Central memory CD8-positive, alpha-beta T cell (primary cell): ENCODE measurements at places on chromosomes 2 and 18.
A peak's percentile ranks its signal among the peaks of the same experiment; 100 is the strongest.

DNA sequence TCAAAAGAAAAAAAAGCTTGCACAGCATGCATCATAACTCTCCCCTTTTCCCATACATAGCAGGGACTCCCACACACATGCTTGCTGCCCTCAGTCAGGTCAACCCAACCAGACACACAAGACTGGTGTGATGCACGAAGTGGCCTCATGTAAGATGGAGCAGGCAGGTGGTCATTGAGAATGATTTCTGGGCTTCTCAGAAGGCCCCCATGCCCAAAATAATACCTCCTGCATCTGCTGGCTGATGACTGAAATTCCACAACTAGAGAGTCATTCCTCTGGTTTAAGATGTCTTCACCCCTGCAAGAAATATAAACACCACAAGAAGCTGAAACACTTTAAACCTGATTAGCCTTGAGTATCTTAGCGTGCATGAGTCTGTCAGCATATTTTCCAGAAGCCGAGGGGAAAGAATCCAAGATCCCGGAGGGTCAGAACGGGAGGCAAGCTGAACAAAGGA is 131.1 kb downstream of the AFF3 start:
- peaks cover 8% of the 10 kb centered on the region for H3K36me3 ChIP-seq
- no peak overlapping the region for H3K4me3 ChIP-seq
- H3K27ac ChIP-seq = no peak overlapping the region
- H3K4me1 ChIP-seq = no peaks in the 10 kb centered on the region

GRCh38 chr2:165295643-165296042 is 56.4 kb downstream of the SCN2A start:
- peaks cover 19% of the 10 kb centered on the region for H3K27me3 ChIP-seq
- peaks cover 2% of the 10 kb centered on the region for H3K36me3 ChIP-seq
- H3K27ac ChIP-seq = no peak overlapping the region
- H3K4me3 ChIP-seq = no peak overlapping the region
- no peak for DNase-seq

- no peaks in the 10 kb centered on the region for H3K27me3 ChIP-seq
- no peaks in the 10 kb centered on the region for H3K36me3 ChIP-seq
- peaks cover 38% of the 10 kb centered on the region for H3K4me1 ChIP-seq
- no peak for DNase-seq
These were observed 5.7 kb downstream of the EHD3 start for GRCh38 chr2:31239593-31240177.

- peaks cover 4% of the 10 kb centered on the region for H3K4me1 ChIP-seq
- no peaks in the 10 kb centered on the region for H3K36me3 ChIP-seq
- H3K4me3 ChIP-seq = peak overlapping the region; percentile 88
- H3K27me3 ChIP-seq = no peaks in the 10 kb centered on the region
- no peak overlapping the region for H3K27ac ChIP-seq
These were observed 430 bp downstream of the BIN1 start for GRCh38 chr2:127106457-127106990.

GRCh38 chr2:30254685-30255001 is 23.3 kb downstream of the LBH start:
- no peak overlapping the region for H3K4me3 ChIP-seq
- peak overlapping the region; percentile 79 for H3K27ac ChIP-seq
- no peak for DNase-seq
- peaks cover 91% of the 10 kb centered on the region for H3K4me1 ChIP-seq
- H3K27me3 ChIP-seq = no peaks in the 10 kb centered on the region

DNA sequence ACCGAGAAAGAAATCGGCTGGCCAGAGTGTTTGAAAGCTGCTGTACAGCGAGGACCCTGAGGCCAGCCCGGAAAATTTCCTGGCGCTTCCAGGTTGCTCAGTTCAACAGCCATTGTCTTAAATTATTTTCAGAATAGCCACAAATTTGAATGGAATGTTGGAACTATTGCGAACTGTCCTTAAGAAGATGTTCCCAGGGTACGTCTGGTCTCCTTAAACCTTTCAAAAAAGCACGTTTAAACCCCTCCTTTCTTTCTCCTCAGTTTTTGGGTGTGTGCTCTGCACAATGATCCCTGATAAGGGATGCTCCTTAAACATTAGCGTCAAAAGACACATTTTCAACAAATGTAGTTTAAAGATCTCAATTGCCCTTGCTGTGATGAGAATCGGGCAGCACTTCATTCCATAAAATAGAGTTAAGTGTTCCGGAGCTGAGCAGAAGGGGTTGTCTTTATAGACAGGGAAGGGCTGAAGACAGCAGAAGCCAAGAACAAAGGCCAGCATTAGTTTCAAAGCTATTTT is 14.5 kb upstream of the LPIN2 start:
- H3K27me3 ChIP-seq = no peaks in the 10 kb centered on the region
- H3K27ac ChIP-seq = no peak overlapping the region
- H3K4me1 ChIP-seq = peaks cover 8% of the 10 kb centered on the region
- no peaks in the 10 kb centered on the region for H3K36me3 ChIP-seq

DNA sequence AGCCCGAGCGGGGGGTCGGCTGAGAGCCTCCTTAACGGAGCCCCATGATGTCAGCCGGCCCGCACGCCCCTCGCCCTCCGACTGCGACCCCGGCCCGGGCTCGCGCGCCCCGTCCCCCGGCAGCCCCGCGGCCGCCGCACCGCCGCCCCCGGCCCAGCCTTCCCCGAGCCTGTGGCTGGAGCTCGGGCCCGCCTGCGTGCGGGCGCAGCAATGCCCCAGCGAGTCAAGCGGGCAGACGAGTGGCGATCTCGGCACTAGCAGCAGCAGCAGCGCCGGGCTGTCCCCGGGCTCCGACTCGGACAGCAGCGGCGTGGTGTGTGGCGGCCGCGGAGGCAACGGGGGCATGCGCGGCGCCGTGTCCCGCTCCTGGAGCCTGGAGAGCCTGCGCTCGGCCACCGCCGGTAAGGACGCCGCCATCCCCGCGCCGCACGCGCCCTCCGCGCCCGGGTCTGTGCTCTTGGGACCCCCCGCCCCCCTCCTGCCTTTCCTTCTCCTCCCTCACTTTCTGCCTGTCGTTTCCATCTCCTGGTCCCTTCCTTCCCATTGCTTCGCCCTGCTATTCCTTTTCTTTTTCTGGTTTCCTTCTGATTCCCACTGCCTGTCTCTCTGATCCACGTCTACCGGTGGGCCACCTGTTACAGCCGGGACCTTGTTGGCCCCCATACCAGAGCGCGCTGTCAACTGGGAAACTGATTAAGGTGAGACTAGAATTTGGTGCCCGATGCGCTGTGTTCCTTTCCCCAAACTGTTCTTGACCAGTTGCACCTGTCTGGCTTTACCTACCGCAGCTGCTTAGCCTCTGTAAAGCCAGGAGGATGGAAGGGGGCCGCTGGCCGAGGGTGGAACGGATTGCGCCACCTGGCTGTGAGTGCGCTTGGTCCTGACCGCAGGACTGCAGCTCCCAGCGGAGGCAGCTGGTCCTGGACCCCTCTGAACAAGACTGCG is 127.4 kb downstream of the ARHGEF4 start:
- no peak for DNase-seq
- peaks cover 2% of the 10 kb centered on the region for H3K36me3 ChIP-seq
- H3K27ac ChIP-seq = no peak overlapping the region
- no peaks in the 10 kb centered on the region for H3K4me1 ChIP-seq
- H3K4me3 ChIP-seq = peak overlapping the region; percentile 58
